ENCODE measurements at places on chromosomes 7 and 10.

- DNase-seq = no peak
These were observed 207.0 kb downstream of the JAZF1 start for GRCh38 chr7:27973625-27974024.

GRCh38 chr10:103700436-103700715 lies 155.0 kb downstream of the SH3PXD2A start:
- no peak for DNase-seq

- DNase-seq = no peak
These were observed 522.5 kb upstream of the LRRN3 start for GRCh38 chr7:110568388-110568787.

DNA sequence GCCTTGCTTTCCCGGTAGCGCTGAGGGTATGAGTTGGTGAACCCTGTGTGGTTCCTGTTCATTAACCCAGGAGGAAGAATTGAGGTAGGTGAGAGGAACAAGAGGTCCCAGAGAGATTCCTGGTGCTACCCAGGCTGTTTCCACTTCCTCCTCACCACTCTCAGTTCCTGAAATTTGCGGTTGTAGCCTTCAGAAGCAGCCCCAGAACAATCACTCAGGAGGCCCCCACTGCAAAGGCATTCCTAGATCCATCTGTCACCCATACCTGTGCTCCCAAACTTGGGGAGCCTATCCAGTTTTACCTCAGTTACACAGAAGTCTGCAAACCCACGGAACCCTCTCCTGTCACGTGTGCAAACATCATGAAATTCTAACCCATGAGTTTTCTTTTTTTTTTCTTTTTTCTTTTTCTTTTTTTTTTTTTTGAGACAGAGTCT lies 9.0 kb upstream of the PIP4K2A start:
- DNase-seq = peak; percentile 14

DNA sequence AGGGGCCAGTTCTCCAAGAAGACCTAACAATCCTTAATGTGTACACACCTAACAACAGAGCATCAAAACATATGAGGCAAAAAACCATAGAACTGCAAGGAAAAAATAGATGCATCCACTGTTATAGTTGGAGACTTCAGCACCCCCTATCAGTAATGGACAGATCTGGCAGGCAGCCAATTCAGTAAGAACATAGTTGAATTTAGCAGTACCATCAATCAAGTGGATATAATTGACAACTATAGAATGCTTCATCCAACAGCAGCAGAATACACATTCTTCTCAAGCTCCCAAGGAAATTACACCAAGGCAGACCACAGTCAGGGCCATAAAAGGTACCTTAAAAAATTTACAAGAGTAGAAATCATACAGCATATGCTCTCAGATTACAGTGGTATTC lies 42.2 kb downstream of the POLL start:
- DNase-seq = no peak

- no peak for DNase-seq
These were observed 403.0 kb downstream of the THSD7A start for GRCh38 chr7:11428877-11429581.

DNA sequence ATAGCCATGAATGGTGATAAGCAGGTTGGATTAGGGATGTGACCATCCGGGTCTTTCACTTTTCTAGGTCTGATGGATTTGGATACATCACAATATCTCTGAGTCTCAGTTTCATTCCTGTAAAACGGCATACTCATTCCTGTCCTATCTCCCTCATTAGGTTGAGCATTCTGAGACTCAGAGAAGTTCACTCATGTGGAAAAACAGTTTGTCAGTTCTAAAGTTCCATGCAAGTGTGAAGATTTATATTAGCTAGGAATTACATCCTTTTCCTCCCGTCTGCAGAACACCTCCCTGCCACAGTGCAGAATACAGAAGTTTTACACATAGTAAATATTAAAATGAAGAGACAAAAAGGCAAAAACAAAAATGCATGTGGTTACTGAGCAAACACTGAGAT lies 94.2 kb upstream of the SLC25A13 start:
- DNase-seq = no peak

- no peak for DNase-seq
These were observed 13.0 kb upstream of the PFKP start for GRCh38 chr10:3054183-3054850.

GRCh38 chr7:34912236-34912635 lies 125.0 kb downstream of the DPY19L1 start:
- DNase-seq = no peak

DNA sequence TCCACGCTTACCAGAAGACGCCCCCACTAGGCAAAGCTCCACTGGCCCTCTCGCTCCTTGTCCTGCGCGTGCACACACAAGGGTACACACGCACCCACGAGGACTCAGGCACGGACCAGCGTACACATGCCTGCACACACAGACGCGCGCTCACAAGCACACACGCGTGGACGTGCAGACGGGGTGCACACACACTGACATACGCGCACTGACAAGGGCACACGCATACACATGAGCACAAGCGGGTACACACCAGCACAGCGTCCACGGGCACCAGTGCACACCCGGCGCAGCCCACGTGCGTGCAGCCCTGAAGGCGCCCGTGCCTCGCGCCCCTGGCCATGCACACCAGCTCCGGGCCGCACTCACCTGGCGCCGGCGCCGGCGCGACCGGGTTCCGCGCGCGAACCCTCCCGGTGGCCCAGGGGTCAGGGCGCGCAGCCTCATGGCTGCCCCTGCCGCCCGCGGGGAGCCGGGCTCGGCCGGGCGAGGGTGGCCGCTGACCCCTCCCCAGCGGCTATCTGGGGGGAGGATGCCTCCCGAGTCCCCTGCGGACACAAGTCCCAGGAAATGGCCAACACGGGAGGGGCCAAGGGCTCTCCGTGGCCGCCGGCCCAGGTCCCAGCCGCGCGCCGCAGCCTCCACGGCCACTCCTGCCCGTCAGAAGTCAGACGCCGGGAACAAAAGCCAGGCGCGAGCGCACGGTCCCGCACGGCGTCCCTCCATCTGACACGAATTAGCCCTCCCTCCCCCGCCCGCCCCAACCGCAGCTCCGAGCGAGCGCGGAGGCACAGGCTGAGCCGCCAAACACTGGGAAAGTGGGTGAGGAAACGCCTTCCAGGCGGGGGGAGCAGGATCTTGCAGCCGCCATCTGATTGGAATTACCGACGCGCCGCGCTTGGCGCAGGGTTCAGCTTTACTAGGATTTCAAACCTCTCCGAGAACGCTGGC lies 45.0 kb downstream of the TNS3 start:
- no peak for DNase-seq

DNA sequence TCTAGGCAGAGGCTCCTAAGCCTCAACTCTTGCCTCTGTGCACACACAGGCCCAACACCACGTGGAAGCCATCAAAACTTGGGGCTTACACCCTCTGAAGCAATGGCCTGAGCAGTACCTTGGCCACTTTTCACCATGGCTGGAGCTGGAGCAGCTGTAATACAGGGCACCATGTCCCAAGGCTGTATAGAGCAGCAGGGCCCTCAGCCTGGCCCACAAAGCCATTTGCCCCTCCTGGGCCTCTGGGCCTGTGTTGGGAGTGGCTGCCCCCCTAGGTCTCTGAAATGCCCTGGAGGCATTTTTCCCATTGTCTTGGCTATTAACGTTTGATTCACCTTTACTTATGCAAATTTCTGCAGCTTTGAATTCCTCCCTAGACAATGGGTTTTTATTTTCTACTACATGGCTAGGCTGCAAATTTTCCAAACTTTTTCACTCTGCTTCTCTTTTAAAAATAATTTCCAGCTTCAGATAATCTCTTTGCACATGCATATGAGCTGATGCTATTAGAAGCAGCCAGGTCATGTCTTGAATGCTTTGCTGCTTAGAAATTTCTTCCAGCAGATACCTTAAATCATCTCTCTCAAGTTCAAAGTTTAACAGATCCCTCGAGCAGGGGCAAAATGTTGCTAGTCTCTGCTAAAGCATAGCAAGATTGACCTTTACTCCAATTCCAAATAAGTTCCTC lies 5.7 kb upstream of the CCDC201 start:
- no peak for DNase-seq

DNA sequence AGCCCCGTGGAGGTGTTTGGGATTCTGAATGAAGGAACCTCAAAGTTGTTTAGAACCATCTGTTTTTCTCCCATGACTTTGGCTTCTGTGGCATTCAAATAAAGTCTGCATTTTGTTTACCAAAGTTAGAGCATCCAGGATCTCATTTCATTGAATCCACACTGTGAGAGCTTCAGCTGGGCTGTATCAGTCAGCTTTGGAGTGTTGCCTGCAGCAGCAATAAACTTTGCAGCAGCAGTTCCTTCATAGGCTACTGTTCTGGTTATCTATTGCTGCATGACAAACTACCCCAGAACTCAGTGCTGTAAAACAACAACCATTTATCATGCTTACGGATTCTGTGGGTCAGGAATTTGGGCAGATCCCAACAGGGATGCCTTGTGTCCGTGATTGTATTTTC lies 1575.2 kb upstream of the LRRTM3 start:
- no peak for DNase-seq

- no peak for DNase-seq
These were observed 105.0 kb upstream of the AGR3 start for GRCh38 chr7:16986755-16987154.

DNA sequence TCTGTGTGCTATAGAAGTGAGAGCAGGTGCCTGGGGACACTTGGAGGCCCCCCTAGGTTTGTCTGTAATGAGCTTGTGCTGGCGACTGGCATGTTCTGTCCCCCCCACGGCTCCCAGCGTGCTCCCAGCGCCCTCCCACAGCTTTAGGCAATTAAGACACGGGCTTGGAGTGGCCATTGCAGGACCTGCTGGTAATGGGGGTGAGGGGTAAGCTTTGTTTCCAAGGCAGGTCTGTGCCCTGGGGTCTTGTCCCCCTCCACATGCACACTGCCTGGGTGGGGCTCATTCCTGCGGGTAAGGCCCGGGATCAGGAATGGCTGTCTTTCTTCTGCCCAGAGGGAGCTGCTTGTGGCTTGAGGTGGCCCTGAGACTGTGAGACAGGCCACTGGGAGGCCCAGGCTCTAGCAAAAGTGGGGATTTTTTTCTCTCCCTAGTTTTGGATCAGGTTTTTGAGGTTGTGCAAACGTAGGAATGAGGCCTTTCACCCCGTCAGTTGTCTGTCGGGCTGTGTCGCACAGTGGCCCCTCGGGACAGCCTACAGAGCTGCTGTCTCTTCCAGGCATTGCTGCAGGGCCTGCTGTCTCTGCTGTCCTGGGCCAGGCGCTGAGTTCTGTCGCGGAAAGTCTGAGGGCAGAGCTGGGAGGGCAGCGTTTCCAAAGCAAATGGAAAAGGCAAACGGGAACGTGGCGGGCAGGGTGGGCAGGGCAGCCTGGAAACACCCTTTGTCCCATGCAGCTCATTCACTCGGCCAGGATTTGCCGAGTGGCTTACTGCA lies 107.4 kb downstream of the LHPP start:
- no peak for DNase-seq

GRCh38 chr10:123398180-123398591 lies 244.0 kb downstream of the BUB3 start:
- DNase-seq = no peak

GRCh38 chr10:42988517-42989395 lies 88.1 kb upstream of the RET start:
- no peak for DNase-seq

- DNase-seq = no peak
These were observed 117.8 kb upstream of the MYO3A start for GRCh38 chr10:25815999-25816768.

- no peak for DNase-seq
These were observed 1.9 kb upstream of the EN2 start for GRCh38 chr7:155455776-155456737.

GRCh38 chr10:47048526-47048905 lies 137.3 kb downstream of the PTPN20 start:
- no peak for DNase-seq

DNA sequence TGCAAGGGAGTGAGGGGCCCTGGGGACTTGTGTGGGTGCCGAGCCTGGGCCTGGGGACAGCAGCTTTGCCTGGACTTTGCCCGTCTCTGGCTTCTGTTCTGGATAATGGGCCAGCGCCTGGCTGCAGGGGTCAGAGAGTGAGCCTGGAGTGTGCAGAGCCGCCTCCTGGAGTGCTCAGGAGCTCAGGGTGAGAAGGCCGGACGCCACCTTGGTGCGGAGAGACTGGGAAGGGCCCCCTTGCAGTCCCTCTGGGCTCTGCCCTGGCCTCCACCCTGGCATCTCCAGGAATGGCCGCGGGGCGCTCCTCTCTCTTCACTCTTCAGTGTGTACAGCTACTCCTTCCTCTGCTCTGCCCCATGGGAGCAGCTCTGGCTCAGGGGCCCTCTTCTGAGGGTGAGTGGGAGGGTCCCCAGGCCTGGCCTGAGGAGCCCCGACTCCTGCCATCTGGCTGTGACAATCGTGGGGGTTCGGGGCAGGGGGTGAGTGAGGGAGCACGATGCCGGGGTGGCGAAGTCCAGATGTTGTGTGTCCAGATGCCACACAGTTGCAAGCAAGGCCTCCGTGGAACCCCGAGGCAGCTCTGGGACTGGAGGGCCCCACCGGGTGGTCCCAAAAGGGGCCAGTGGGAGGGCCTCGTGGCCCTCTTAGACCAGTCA lies 187.1 kb downstream of the DNAJB6 start:
- no peak for DNase-seq

GRCh38 chr7:134639061-134639460 lies 7.6 kb upstream of the BPGM start:
- DNase-seq = no peak

GRCh38 chr10:113752553-113752952 lies 1.1 kb downstream of the PLEKHS1 start:
- DNase-seq = no peak

DNA sequence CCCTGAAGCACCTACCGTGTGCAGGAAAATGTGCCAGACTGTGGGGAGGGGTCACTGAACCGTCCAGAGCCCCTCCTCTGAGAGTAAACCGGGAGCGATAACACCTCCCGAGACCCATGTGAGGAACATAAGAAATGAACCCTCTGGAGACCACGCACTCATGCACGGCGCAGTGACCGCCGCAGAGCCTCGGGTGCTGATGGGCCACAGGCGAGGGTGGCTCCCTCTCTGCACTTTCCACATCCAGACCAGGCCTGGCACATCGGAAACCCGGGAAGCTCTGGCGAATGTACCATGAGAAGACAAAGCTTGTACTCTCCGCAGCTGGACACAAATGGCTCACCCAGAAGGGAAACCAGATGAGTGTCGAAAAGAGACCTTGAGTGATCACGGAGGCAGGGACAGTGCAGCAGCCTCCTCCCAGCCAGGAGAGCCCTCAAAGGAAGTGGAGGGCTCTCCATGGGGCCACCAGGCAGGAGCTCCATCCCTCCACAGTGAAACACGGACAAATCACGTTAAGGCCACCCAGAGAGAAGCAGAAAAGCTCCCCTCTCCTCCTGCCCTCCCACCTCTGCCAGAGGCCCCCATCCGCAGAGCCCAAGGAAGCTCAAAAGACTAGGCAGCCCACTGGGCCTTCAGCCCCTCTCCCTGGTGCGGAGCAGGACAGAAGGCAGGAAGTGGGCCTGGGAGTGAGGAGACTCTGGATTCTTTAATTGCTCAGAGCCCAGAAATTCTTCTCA lies 178.1 kb upstream of the PPP2R2D start:
- no peak for DNase-seq

DNA sequence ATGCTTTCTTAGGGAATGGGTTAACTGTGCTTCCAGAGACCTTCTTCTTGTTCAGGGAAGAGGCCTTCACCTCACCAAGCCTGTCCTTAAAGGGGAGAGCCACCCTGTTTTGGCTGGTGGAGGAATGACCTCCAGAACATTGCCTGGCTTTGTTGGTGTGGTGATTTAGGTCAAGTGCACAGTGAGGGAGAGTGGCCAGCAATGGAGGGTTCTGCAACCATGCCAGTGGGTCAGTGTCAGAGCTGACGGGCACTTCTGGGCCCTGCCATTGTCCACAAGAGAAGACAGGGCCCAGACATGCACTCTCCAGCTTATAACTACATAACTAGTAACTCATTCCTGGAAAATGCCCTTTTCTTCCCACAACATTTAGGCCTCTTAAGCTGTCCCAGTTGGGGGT lies 238.5 kb upstream of the AKR1E2 start:
- DNase-seq = no peak

- no peak for DNase-seq
These were observed 48.8 kb upstream of the SAMD8 start for GRCh38 chr10:75062506-75063299.
